Endothelial cell of umbilical vein (primary cell): ENCODE measurements at places on chromosomes 1 and 21.

GRCh38 chr1:201307231-201307630 is 23.9 kb downstream of the PKP1 start:
- DNase-seq: no peak

DNA sequence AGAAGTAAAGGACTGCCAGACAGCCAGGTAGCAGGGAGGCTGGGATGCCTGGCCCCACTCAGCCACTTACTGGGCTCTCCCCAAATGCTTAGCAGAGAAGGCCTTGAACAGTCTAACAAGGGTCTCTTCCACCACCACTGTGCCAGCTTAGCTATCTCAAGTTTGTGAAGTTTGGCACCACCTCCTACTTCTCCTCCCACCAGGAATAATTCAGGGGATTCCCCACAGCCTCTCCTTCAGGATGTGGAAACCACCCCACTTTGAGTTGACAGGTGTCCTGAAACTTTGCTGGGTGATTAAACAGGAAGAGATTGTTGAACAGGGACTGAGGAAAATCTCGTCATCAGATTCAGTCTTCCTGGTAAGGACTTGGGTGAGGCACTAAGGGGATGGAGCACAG is 59.4 kb upstream of the ATP1B1 start:
- no peak for DNase-seq

DNA sequence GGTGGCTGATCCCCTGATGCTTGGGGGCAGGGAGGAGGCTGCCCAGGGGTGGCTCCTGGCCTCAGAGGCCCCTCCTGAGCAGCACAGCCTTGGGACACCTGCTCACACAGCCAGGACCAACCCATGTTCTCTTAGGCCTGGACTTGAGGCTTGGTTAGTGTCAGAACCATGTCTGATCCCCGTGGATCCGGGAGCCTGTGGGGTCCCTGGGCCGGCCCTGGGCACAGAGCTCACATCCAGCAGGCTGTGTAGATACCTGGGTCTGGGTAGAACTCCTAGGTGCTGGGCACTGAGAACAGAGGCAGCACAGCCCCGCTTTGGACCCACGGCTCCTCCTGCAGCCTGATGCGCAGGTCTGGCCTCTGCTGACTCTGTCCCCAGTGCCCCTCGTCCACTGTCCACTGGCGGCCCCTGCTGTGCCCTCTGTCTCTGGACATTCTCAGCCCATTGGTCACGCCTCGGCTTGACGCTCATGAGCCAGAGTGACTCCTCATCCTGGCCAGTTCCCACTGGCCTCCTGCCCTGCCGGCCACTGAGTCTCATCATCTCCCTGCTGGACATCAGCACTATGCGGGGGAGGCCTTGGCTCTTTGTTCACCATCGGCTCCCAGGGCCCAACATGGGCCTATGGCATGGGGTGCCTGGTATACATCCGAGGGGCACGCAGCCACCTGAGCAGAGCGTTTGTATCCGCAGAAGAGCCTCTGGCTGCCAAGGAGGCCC is 70.2 kb downstream of the TRIM11 start:
- DNase-seq: no peak

DNA sequence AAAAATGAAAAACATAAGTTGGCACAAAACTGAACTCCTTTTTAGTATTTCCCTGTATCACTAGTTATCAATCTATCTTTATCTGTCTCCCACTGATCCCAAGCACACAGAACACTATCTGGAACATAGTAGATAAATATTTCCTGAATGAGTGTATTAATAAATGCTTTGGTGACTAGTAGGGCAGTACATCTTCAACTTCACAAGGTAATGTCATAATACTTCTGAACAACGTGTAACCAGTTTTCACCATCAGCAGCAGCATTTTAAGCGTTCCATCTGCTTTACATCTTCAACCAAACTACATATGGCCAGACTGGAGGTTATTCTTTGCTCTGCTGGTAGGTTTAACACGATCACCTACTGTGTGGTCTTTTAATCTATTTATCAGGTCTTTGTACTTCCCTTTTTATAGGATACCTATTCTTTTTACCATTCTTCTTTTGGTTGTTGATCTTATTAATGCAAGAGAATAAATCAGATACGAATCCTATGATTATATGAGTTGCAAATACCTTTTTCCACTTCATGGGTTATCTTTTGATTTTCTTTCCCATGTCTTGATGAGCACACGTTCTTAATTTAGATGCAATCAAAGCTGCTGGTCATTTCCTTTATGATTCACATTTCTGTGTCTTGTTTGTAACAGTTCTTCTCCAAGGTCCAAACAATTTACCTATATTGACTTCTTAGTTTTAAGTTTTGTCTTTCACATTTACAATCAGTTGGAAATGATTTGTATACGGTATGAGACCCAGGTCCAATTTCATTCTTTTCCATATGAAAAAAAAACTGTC is 16.3 kb downstream of the GPBP1L1 start:
- peak; percentile 29 for DNase-seq

DNA sequence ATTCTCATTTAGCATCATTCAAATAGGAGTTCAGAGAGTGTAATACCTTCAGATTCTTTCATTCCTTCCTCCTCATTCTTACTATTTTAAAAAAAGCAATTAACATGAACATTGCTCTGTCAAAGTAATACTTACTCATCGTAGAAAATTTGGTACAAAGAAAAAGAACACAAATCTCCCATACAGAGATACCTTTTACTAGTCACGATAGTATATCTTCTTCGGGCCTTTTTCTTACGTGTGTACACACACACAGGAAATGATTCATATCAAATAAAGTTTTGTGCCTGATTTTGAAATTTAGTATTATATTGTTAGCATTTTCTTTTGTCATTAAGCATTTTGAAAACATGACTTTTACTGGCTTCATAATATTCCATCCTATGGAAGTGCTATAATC is 52.9 kb downstream of the NCF2 start:
- DNase-seq: no peak

GRCh38 chr1:192724670-192725069 is 84.2 kb upstream of the RGS2 start:
- DNase-seq: no peak

- DNase-seq: no peak
Observed at GRCh38 chr1:64743954-64744491, 852 bp upstream of the RAVER2 start.
